Hematopoietic multipotent progenitor cell treated with erythropoietin and hydrocortisone succinate and interleukin-3 and kit ligand, for 4 days (in vitro differentiated cells): ENCODE measurements at places on chromosomes 3 and 15.

- DNase-seq: peak; percentile 25
These were observed 72.1 kb upstream of the SETMAR start for GRCh38 chr3:4231041-4231440.

- no peak for DNase-seq
These were observed 563.4 kb upstream of the DPPA4 start for GRCh38 chr3:109900783-109901182.

DNA sequence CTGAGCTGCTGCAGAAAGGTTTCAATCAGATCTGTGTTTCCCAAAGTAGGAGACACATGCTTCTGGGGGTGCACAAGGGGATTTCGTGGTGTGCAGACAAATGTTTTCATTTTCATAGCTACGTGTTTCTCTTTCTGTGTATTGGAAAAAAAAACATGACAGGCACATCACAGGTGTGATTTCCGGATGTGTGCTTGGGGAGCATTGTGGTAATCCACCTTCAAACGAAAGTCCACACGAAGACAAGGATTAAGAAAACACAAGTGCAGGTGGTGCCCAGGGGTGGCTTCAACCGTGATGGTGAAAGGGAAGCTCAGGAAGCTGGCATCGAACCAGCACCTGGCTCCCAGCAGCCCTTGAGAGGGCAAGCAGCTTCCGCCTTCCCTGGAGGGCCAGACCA is 164.6 kb upstream of the LINGO1 start:
- DNase-seq: no peak

GRCh38 chr3:116000311-116000710 is 377.0 kb downstream of the GAP43 start:
- DNase-seq: no peak

DNA sequence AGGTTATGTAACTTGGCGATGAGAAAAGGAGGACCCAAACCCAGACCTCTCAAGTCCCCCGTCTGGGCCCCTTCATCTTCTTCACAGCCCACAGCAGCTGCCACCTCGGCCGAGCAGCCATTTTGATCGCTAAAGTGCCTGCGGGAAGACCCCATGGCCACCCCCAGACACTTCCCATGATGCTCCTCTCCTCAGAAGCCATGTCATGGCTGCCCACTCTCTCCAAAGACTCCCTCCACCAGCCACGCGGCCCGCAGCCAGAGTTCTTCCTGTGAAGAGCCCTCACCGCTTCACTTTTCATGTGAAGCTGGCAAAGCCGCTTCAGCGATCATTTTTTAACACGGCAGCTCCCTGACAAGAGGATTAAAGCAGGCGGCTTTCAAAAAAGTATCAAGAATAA is 335.2 kb downstream of the RORA start:
- DNase-seq: no peak

GRCh38 chr15:53197426-53197839 is 407.3 kb upstream of the ONECUT1 start:
- DNase-seq: peak; percentile 84

DNA sequence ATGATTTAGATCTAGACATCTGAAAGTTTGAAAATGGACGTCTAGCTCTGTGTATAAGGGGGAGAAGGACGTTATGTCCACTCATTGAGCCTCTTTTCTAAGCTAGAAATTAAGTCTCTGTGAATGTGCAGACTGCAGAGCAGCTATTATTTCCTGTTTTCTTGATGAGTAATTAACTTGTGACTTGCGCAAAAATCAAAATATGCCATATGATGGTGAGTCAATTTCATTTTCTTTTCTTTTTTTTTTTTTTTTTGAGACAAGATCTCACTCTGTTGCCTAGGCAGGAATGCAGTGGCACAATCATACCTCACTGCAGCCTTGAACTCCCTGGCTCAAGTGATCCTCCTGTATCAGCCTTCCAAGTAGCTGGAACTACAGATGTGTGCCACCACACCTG is 14.1 kb downstream of the LACTB start:
- DNase-seq: peak; percentile 68

DNA sequence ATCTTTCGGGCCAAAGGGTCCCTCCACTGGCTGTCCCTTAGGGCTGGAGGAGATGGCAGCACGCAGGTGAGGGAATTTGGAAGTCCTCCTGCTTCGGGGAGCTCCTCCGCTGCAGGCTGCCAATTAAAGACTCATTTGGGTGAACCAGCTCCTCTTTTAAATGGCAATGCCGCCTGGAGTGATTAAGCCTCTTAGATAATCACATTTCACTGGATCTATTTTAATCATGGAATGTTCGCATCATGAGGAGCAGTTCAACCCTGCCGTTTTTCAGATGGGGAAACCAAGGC is 117.9 kb downstream of the LIPC start:
- no peak for DNase-seq

DNA sequence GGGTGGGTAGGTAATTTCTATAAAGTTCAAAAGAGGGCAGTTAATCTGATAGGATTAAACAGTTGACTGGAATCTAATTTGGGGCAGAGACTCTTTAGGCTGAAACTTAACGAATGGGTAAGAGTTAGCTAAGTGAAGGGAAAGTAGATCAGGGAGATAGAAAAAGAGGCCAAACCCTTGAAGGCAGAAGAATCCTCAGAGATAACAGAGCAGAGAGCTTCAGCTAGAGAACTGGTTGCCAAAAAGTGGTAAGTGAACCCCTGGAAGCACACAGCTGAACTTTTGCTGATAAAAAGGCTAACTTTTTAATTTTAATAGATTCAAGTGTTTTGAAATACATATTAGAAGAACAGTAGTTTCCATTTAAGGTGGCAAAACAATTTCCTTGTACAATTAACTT is 99.2 kb downstream of the FHIT start:
- DNase-seq: peak; percentile 83

DNA sequence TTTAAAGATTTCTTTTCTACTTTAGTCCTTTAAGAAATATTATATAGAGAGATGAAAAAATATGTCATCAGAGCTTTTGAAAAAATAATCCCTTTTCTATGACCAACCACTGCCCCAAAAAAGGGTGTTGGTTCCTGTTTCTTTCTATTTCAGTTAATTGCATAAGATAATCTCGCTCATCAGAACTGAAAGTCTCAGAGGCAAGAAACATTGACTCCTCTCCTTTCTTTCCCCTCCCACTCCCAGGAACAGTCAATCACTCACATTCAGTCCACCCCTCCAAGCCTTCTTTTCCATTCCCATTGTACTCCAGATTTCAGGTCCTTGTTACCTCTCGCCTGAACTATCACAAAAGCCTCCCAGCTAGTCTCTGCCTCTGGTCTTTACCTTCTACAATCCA is 153.7 kb upstream of the ABI3BP start:
- peak; percentile 61 for DNase-seq

- no peak for DNase-seq
These were observed 91.1 kb upstream of the PLXNA1 start for GRCh38 chr3:126891791-126892190.

GRCh38 chr3:45137656-45138181 is 8.5 kb downstream of the CDCP1 start:
- peak; percentile 74 for DNase-seq

DNA sequence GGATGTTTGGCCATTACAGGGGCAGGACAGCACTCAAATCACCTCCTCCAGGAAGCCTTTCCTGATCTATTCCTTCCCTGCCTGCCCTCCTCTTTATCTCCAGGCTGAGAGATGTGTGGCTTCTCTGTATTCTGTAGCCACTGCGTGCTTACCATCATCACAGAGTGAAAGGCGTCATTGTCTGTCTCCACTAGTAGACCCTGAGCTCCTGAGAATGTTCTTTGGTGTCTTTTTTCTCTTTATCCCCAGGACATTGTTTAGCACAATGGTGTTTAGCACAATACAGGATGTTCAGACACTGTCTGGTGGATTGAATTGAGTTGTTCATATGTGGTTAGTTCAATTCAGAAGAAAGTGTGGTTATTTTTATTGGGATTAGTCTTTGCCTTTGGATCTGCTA is 26.2 kb upstream of the LARS2 start:
- no peak for DNase-seq

- no peak for DNase-seq
These were observed 47.2 kb downstream of the MEIS2 start for GRCh38 chr15:37053166-37053565.

GRCh38 chr3:140011611-140012277 is 76.8 kb downstream of the CLSTN2 start:
- no peak for DNase-seq

DNA sequence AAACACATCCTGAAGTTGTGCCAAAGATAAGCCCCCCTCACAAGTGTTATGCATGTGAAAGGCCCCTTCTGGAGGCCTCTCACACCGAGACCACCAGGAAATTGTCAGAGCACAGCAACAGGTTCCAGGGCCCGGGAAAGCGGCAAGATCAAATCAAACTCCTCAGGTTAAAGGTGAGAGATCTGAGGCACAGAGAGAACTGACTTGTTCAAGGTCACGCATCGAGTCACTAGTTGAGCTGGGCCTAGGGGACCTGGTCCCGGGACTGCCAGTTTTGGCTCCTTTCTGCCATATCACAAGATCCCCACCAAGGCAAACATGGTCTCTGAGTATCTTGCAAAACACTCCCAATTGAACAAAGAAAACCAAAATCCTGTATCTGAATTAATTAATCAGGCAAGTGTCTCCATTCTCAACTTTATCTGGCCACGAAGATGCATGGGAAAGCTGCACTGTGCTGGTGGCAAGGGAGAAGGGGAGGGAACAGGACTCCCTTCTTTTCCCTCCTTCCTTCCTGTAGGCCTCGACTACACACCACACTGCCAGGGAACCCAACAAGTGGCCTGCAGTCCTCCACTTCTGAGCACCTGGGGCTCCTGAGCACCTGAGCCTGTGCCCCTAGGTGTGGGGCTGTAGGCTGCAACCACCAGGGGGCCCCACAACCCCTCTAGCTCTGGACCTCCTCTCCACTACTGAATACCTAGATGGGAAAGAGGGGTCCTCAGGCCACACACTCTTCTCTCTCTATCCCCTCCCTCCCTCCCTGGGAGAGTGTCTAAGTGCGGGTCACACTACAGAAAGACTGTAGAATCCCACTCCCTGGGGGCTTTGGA is 37.3 kb downstream of the ANP32A start:
- DNase-seq: peak; percentile 65
